ENCODE measurements at places on chromosomes 5 and 9. TPM values are rescaled to one million over a fixed set of nuclear protein-coding genes. Genes with fewer than 3 reads are reported as not detected.

The F12 gene
- total RNA-seq: 1.2 TPM

The TRAF1 gene
- total RNA-seq: 82.3 TPM

The CORO2A gene
- total RNA-seq: 3.2 TPM

The CCL27 gene
- total RNA-seq: 0.25 TPM

The REEP2 gene
- 2.6 TPM for total RNA-seq

The VLDLR gene
- total RNA-seq: 4.5 TPM

The TESK1 gene
- 33.1 TPM for total RNA-seq

The NSMF gene
- total RNA-seq: 50.6 TPM

The TMEM215 gene
- total RNA-seq: not detected

The SLC25A48 gene
- total RNA-seq: not detected

The PCDHGA2 gene
- 0.23 TPM for total RNA-seq

The LCN12 gene
- 2.3 TPM for total RNA-seq

The ZNF474 gene
- not detected for total RNA-seq

The CARD6 gene
- 5.0 TPM for total RNA-seq

The ERCC6L2 gene
- total RNA-seq: 32.3 TPM

The SPINK6 gene
- total RNA-seq: not detected

The SLC34A1 gene
- total RNA-seq: 0.11 TPM
